ENCODE measurements at places on chromosomes 13 and 19. TPM values are rescaled to one million over a fixed set of nuclear protein-coding genes. Genes with fewer than 3 reads are reported as not detected.
A peak's percentile ranks its signal among the peaks of the same experiment; 100 is the strongest.

The ZNF836 gene
- 9.2 TPM for polyA plus RNA-seq

The ZIC5 gene
- not detected for polyA plus RNA-seq

DNA sequence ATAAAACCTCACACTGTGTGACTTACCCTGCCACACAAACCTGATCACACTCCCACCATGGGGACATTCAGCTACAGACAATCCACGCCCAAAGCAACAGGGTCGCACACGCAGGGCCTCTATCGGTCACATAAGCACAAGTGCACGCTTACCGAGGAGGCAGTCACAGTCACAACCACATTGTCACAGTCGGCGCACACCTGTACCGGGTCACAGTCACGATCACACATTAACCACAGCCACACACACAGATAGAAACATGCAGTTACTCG, 579 bp downstream of the ZNF566 start:
- DNase-seq = no peak

The RNASEH2A gene
- 22.5 TPM for polyA plus RNA-seq

GRCh38 chr19:14676762-14677161, 2.1 kb upstream of the ADGRE3 start:
- no peak for DNase-seq

The PEX11G gene
- 3.6 TPM for polyA plus RNA-seq

- no peak for DNase-seq
Measured at GRCh38 chr19:32779082-32779481, 59.5 kb downstream of the TDRD12 start.

The POLRMT gene
- 28.4 TPM for polyA plus RNA-seq

The C19orf47 gene
- 62.2 TPM for polyA plus RNA-seq

The ZNF540 gene
- 3.5 TPM for polyA plus RNA-seq

The NRTN gene
- polyA plus RNA-seq = 0.26 TPM

DNA sequence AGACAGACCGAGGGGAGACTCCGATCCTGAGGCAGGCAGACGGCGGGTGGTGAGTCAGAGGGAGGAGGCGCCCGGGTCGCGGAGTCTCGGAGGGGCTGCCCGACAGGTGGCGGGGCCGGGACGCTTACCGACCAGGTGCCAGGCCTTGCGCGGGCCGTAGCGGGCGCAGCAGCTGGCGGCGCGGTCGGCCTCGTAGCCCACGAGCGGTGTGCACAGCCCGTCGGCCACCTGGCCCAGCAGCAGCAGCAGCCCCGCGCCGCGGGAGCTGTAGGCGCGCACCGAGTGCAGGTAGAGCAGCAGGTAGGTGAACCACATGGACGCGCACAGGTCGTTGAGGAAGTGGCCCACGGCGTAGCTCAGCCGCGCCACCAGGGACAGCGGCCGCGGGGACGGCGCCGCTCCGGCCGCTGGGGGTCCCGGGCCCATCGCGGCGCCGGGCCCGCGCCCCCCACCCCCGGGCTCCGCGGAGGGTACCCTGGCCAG, 367 bp downstream of the MFSD12 start:
- DNase-seq = no peak

- DNase-seq = no peak
Measured at GRCh38 chr19:35512831-35513627, 420 bp downstream of the DMKN start.

The NLRP9 gene
- polyA plus RNA-seq = not detected

GRCh38 chr13:97266332-97266731, 44.2 kb downstream of the MBNL2 start:
- DNase-seq = no peak

DNA sequence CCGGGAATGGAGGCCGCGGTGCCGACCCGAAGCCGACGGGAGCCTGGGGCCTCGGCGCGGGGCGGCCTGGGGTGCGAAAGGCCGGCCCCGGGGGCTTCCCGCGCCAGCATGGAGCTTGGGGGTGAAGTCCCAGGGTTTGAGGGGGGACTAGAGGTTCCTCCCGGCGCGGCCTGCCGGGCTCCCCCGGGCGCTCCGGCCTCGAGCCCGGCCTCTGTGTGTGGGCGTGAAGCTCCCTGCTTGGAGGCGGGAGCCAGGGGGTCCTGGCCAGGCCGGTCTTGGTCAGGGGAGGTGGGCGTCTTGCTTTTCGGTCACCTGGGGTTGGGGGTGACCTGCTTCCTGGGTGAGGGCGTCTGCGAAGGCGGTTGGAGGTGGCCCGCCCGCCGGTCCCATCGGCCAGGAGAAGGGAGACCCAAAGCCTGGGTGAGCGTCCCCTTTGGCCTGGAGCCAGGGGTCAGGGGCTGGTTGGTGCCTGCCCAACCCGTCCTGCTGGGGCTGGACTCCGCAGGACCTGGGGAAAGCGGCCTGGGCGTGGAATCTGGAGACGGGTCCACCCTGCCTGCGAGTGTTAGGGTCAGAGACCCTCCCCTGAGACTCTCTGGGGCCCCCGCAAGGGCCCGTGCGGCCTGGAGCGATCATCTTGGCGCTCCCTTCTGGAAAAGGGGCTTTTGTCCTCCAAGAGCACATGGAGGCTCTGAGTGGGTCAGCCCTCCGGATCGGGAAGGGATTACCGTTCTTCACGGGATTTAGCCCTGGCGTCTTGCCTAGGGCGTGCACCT, 535 bp downstream of the BSG start:
- peak; percentile 76 for DNase-seq

The DCT gene
- polyA plus RNA-seq = 0.27 TPM
